Substantia nigra (tissue), 51 donors: ENCODE measurements at places on chromosomes 5 and 9.

DNA sequence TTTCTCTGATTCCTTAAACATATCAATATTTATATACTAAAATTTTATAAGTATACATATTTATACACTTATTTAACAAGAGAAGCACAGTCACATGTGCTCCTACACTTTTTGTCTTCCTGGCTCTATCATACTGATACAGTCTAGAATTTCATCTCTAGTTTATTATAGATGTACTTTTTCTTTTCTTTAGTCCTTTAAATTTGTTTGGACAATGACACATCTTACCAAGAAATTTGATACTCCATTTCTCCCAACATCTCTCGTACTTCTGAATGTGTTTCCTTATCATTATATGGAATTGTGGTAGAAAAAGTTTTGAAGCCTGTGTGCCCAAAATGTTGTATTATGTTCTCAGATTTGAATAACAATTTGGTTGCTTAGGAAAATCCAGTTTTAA is 104.6 kb downstream of the DMRT2 start:
- no peak for DNase-seq

GRCh38 chr5:57495285-57496086 is 12.9 kb upstream of the ACTBL2 start:
- DNase-seq: no peak

GRCh38 chr9:136807281-136808074 is at the start of gene RABL6:
TSS of gene RABL6 (plus strand) at chr9:136807948. CDS start at chr9:136808197, 249 bp downstream.
- peak; percentile 62 for DNase-seq

GRCh38 chr9:37582548-37583157 is 6.5 kb upstream of the FBXO10 start:
- no peak for DNase-seq

GRCh38 chr9:130780415-130780814 is 54.6 kb upstream of the ABL1 start:
- no peak for DNase-seq
